Fibroblast of skin of left biceps (primary cell): ENCODE measurements at places on chromosomes 4 and X.

- DNase-seq, result peak; percentile 23
Observed at GRCh38 chr4:13355111-13355880, 128.8 kb downstream of the RAB28 start.

DNA sequence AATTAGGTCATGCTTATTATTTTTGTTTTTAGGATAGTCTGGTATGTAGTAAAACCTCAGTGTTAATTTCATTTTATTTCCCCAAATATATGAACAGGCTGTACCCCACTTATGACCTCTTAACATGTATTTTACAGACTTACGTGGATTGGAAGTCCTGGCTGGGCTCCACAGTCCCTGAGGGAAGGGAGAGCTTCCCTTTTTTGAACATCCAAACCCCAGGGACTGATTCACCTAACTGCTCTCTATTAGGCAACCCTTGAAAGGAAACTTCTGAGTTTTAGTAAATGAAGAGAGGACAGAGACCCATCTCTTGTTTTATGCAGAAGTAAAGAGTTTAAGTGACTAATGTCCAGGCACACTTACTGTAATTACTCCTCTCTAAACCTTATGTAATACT is 233.1 kb upstream of the SPRY1 start:
- no peak for DNase-seq

- DNase-seq, result no peak
Observed at GRCh38 chr4:59666645-59667044, 1533.5 kb upstream of the ADGRL3 start.

DNA sequence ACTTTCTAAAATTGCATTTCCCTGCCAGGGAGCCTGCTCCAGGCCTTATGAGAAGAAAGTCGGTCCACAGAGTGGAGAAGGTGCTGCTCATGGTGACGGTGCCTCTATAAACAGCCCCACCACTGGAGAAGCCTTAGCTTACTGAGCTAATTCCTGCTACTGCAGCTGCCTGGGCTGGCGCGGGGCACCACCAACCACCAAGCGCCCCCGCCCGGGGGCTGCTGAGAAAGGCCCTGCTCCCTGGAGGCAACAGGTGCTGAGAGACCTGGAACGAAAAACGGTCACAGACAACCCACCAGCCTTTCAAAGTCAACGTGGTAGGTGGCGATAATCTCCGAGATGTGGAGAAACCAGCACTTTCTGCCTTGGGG is 2.9 kb downstream of the HCFC1 start:
- DNase-seq, result no peak

DNA sequence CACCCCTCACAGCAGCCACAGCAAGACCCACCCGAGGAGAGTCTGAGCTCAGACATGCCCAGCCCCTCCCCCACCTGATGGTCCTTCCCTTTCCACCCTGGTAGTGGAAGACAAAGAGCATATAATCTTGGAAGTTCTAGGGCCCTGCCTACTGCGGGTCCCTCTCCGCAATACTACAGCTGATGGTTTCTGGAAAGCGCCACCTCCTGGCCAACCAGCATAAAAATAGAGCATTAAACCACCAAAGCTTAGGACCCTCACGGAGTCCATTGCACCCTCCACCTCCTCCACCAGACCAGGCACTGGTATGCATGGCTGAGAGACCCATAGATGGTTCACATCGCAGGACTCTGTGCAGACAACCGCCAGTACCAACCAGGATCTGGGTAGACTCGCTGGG is 78.2 kb downstream of the SH3BGRL start:
- DNase-seq, result no peak

- no peak for DNase-seq
Observed at GRCh38 chr4:98648602-98649001, 9.8 kb downstream of the TSPAN5 start.

DNA sequence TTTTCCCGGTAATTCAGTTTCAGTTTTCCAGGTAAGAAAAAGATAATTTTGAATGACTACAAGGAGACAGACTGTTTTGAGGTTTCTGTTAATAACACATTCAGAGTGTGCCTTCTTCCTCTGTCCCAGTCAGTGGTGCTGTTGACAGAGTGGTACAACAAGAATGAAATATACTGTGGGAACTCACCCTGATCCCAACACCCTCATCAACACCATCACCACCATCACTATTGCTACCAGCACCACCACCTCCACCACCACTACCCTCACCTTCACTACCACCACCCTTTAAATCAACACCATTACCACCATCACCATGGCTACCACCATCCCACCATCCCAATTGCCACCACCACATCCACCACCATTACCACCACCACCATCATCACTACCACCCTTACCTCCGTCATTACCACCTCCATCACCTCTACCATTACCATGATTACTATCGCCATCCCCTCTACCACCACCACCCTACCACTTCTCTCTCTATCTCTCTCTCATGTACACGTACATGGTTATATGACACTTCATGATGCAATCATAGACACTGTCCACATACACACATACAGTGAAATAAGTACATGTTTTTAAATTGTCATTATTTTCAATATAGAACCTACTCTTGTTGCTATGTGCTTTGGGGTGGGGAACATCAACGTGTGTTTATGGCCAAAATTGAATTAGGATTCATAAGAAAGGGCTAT is 91.5 kb downstream of the MAMLD1 start:
- DNase-seq, result no peak

DNA sequence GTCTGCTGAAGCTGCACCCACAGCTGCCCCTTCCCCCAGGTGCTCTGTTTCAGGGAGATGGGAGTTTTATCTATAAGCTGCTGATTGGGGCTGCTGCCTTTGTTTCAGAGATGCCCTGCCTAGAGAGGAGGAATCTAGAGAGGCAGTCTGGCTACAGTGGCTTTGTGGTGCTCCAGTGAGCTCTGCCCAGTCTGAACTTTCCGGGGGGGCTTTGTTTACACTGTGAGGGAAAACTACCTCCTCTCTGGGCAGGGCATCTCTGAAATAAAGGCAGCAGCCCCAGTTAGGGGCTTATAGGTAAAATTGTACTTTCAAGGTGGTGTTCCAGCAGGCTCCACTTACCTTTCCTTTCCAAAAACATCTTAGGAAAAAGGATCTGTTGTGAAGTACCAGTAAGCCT is 242.2 kb downstream of the SPRY1 start:
- DNase-seq, result no peak

DNA sequence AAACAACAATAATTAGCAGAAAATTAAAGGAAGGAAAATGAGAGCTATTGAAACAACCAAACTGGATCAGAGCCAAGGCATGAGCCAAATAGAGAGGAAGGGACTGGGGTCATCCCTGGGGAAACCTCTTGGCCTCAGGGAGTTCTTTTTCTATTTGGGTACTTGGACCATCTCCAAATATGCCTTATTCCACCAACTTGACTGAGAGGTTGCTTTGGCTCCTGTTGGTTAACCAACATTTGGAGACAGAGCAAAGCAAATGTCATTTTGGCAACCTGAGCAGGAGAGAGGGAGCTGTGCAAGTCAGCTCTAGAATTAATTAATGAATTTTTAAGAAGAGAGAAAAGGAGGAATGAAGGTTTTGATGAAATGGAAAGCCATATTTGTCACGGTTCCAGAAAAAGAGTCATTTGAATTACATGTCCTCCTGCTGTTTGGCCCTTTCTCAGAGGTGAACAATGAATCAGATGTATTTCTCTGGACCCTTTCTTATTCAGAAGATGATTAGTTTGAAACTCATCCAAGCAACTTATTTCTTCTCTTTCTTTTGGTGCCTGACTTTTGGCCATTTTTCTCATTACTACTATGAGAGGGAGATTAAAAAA is 119.1 kb downstream of the CNKSR2 start:
- no peak for DNase-seq

GRCh38 chrX:153744210-153745066 is 19.6 kb upstream of the PLXNB3 start:
- no peak for DNase-seq

- DNase-seq, result no peak
Observed at GRCh38 chr4:8185930-8186329, 13.2 kb upstream of the SH3TC1 start.

DNA sequence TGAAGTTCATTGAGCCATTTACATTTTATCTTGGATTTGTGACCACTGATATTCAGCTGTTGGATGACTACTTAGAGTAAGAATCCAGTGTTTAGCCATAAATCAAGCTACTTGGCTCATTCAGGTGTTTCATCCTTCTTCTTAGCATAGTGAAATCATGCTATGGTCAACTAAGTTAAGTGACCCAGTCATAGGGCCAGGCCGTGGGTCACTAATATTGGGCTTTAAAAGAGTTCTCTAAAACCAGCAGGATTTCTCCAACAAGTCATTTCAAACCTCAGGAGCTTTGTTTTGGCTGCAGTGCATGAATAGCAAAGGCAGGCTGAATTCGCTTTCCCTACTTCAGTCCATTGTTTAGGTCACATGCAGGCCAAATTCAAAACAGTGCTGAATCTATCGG is 181.0 kb downstream of the MAML3 start:
- DNase-seq, result no peak

DNA sequence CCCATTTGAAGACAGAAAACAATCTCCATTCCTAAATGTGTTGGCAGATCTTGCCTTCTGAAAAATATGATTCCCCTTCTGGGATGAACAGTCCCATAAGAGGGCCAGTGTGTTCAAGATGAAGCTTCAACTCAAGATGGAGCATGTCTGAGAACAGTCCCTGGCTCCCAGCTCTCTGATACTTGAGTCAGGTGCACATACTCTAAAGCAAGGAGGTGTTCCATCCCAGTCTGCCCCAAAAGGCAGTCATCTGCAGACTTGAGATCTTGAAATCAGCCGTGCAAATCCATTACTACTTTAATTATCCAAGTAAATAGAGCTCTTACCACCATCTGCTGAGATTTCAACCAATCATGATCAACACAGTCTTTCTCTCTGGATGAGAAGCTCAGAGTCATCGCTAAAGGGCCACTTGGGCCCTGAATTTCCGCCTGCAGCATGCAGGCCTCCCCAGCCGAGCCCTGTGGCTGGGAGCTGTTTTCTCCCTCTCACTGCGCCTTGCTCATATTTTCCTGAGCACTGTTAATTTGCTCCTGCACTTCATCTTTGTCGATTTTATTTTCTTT is 22.2 kb downstream of the CCDC149 start:
- no peak for DNase-seq

GRCh38 chrX:111608724-111609123 is 72.2 kb upstream of the ALG13 start:
- DNase-seq, result no peak

DNA sequence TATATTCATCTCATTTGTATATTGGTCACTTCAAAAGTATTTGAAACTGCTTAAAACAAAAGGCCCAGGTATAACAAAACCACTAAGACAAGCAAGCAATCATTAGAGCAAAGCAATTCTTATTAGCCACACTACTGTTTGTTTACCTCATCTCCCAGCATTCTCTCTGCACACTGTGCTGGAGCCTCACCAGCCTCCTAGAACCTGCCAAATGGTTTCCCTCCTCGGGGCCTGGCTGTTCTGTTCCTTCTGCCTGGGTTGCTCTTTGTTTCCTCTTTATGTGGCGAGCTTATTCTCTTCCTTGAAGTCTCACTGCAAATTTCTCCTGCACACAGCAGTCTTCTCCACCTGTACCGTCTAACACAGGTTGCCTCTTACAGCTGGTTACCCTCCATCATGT is 67.5 kb upstream of the MND1 start:
- no peak for DNase-seq

DNA sequence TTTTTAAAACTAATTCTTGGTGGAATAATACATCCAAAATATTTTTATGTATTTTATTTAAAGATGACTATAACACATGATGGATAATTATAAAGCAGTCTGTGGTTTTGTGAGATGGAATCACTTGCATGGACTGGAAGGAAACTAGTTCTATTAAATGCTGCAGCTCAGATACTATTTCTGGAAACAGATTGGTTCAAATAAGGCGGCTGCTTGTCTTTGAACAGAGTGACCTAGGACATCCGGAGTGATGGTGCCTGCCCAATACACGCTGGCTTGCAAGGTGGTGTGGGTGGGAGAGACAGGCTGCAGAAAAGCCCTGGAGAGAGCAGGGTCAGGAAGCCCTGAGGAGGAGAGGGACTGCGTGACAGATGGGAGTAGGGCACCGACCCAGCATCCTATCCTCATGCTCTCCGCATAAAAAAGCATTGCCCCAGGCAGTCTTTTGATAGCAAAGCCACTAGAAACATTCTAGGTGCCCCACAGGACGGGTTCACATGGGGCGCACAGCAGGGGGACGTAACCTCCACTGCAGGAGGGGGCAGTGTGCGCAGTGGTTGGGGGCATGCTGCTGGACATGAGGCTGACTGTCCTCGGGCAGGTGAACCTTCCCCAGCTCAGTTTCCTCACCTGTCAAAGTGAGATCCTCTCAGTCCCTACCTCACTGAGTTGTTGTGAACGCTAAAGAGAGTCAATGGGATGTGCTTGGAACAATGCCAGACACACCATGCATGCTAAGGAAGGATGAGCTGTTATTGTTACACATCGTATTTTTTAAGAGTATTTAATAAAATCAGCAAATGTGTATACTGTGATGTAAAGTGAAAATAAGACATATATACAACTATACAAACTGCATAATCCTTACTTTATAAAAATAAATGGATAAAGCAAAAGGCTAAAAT is 71.3 kb downstream of the EVC2 start:
- DNase-seq, result no peak

DNA sequence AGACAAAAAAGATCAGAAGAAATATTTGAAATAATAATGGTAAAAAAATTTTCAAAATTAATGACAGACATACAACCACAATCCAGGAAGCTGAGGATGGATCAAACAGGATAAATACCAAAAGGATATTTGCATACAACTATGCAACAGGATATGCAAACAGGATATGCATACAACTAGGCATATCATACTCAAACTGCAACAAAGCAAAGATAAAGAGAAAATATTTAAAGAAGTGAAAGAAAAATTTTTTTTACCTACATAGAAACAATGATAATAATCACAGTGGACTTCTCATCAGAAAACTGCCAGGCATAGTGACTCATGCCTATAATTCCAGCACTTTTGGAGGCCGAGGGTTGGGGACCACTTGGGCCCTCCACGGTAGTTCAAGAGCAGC is 11.3 kb upstream of the DHX15 start:
- DNase-seq, result no peak

GRCh38 chr4:4647041-4647440 is 105.2 kb upstream of the STX18 start:
- DNase-seq, result no peak

DNA sequence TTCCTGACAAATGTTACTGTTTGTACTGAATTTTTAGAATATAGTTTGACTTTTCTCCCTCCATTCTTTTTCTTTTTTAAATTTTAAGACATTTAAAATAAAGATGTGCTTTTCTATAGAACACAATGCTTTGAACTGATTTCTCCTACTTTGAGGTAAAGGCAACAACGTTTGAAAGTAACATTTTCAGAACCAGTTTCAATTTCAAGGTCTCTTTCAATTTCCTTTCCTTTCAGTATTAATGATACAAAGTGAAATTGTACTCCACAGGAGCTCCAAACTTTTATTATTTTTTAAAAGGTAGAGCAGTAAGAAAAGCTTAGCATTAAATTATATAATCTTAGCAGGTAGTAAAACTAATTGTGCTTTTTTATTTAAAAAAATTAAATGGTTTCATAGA is 54.9 kb downstream of the NDST4 start:
- no peak for DNase-seq

- no peak for DNase-seq
Observed at GRCh38 chr4:106893395-106893881, 142.7 kb downstream of the DKK2 start.

GRCh38 chr4:1187182-1187581 is 14.8 kb upstream of the SPON2 start:
- no peak for DNase-seq
